Frontal cortex (tissue), 4 donors: ENCODE measurements at places on chromosomes 7 and 10. TPM values are rescaled to one million over a fixed set of nuclear protein-coding genes. Genes with fewer than 3 reads are reported as not detected.

Gene COL28A1
- 0.82 TPM for total RNA-seq

Gene GOLGA7B
- total RNA-seq = 17.9 TPM

DNA sequence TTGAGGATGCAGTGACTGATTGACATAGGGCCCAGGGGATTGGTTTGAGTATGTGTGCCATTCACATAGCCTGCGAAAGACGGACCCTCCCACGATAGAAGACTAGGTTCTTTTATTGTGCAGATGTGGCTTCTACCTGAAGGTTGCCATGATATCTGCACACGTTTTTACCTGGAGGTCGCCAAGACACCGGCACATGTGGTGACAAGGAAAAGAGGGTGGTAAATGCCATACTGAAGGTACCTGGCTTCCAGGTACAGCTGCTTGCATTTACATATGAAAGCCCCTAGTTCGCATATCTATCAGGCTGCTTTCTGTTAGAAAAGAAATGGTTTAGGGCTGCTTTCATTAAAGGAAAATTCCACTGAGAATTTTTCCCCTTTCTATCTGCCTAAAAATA, 43.6 kb downstream of the ZNF22 start:
- no peak for DNase-seq

- no peak for DNase-seq
Measured at GRCh38 chr7:87458148-87458547, 17.3 kb downstream of the ABCB4 start.

DNA sequence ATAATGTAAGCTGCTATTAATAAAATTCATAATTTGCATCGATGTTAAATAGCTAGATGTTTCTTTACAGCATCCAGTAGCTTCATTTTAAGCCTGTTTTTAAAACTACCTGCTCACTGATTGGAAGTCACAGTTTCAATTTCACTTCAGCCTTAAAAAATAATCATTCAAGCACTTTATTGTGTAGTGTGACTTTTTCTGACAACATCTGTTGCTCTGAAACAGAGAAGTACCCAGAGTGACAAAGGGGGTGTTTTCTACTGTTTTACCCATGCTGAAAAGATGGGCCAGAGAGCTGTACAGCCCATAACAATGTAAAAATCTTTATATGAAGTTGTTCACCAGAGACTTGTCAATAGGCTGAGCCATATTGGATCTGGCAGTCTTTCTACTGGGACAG, 437.2 kb downstream of the MDFIC start:
- no peak for DNase-seq

- DNase-seq = no peak
Measured at GRCh38 chr7:107089627-107090026, 45.1 kb downstream of the PRKAR2B start.
